H7 (cell line): ENCODE measurements at places on chromosomes 2 and 18. TPM values are rescaled to one million over a fixed set of nuclear protein-coding genes. Genes with fewer than 3 reads are reported as not detected.

CTAGE1 gene
- 0.04 TPM in 1 of 2 replicates, not detected in the other for total RNA-seq

NYAP2 gene
- not detected in 2 replicates for total RNA-seq

EIPR1 gene
- total RNA-seq: 52.6 and 60.4 TPM in 2 replicates

RNF152 gene
- total RNA-seq: 8.8 and 8.9 TPM in 2 replicates

KIAA2012 gene
- not detected in 2 replicates for total RNA-seq

MROH2A gene
- total RNA-seq: not detected in 2 replicates

NEUROD1 gene
- total RNA-seq: 0.04 TPM in 1 of 2 replicates, not detected in the other

G6PC2 gene
- total RNA-seq: not detected in 2 replicates

CHRND gene
- not detected in 2 replicates for total RNA-seq

PLEK gene
- not detected in 2 replicates for total RNA-seq

CCDC85A gene
- 0.04 and 0.14 TPM in 2 replicates for total RNA-seq

ANO7 gene
- total RNA-seq: 2.0 and 4.0 TPM in 2 replicates

SERPINB13 gene
- total RNA-seq: not detected in 2 replicates

CPSF3 gene
- total RNA-seq: 102 and 113 TPM in 2 replicates

NOSTRIN gene
- total RNA-seq: not detected in 2 replicates

IL37 gene
- 0.62 and 1.00 TPM in 2 replicates for total RNA-seq

CNGA3 gene
- total RNA-seq: 0.10 TPM in 1 of 2 replicates, not detected in the other

CABYR gene
- total RNA-seq: 12.2 and 15.7 TPM in 2 replicates

LRP2 gene
- 1.1 and 1.3 TPM in 2 replicates for total RNA-seq

CACNB4 gene
- 0.83 and 1.7 TPM in 2 replicates for total RNA-seq

IGFBP5 gene
- total RNA-seq: 2.9 and 10.2 TPM in 2 replicates

ST3GAL5 gene
- total RNA-seq: 2.1 and 3.4 TPM in 2 replicates

MAL gene
- 0.80 TPM in 1 of 2 replicates, not detected in the other for total RNA-seq

DNAJC5G gene
- not detected in 2 replicates for total RNA-seq

AQP12A gene
- not detected in 2 replicates for total RNA-seq

TMEM178A gene
- 7.1 and 8.1 TPM in 2 replicates for total RNA-seq
